OCI-M1 (cell line): ENCODE measurements at places on chromosomes 1 and 21.
A peak's percentile ranks its signal among the peaks of the same experiment; 100 is the strongest.

DNA sequence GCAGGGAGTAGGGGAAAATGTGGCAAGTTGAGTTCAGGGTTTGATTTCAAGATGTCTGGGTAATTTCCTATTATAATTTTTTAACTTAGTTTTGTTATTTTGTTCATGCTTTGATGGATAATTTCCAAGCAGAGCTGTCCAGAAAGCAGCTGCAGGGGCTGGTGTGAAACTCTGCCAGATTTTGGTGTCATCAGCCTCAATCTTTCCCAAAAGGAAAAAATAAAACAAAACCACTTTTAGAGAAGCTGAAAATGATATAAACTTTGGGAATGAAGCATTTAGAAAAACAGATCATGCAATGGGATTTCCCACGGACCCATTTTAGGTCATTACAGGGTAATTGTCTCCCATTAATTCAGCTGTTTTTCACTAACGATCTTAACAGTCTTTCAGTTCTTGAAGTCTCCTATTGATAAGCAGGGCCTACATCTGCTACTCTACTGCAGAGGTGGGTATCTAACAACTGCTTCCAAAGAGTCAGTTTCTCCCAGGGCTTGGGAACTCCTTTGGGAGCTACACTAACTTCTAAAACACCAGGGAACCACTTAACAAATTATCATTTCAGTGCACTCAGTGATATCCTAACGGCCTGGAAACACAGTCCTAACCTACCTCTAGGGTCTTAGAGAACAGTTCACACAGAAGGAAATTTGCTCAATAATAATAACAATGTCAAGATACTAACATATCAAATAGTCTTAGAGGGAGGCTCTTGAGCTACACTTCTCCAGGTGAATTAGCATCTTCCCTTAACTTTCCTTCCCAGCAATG is 12.3 kb downstream of the ZNF436 start:
- no peak for DNase-seq

GRCh38 chr1:95778217-95778616 is 544.2 kb downstream of the RWDD3 start:
- no peak for DNase-seq

DNA sequence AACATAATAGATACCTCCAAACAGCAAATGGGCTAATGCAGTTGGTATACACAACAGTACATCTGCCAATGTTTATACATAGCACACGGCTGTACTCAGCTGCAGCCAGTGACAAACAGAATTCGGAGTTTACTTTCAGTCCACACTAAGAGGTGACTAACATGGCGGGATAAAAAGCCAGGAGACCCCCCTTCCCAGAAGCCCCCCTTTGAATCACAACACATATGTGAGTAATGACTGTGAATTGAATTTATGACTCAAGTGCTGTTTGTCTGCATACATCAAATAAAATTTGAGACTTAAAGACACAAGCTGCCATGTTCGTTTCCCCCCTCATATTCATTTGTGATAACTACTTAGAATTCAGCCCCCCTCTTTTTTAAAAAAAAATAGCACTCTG is 113.2 kb downstream of the RUNX1 start:
- no peak for DNase-seq

- DNase-seq = no peak
These were observed 52.6 kb upstream of the TRAPPC10 start for GRCh38 chr21:43959231-43960116.

- DNase-seq = no peak
These were observed 57.8 kb upstream of the ERRFI1 start for GRCh38 chr1:8083739-8084484.

DNA sequence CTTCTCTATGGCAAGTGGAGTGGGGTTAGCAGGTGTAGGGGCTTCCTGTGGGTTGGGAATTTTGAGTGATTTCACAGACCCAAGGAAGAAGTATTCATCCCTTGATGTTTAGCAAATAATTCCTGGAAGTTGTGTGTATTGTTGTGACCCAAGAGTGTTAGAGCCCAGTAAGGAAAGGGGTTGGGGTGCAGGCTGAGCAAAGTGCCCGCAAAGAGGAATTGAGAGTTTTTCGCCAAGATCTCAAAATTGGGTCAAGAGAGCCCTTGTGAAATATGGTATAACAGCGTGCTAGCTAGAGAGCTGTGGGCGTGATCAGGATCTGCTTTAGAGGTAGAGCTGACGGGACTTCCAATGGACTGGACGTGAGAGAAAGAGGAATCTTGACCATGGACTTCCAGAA is 73.0 kb upstream of the LAPTM5 start:
- no peak for DNase-seq

DNA sequence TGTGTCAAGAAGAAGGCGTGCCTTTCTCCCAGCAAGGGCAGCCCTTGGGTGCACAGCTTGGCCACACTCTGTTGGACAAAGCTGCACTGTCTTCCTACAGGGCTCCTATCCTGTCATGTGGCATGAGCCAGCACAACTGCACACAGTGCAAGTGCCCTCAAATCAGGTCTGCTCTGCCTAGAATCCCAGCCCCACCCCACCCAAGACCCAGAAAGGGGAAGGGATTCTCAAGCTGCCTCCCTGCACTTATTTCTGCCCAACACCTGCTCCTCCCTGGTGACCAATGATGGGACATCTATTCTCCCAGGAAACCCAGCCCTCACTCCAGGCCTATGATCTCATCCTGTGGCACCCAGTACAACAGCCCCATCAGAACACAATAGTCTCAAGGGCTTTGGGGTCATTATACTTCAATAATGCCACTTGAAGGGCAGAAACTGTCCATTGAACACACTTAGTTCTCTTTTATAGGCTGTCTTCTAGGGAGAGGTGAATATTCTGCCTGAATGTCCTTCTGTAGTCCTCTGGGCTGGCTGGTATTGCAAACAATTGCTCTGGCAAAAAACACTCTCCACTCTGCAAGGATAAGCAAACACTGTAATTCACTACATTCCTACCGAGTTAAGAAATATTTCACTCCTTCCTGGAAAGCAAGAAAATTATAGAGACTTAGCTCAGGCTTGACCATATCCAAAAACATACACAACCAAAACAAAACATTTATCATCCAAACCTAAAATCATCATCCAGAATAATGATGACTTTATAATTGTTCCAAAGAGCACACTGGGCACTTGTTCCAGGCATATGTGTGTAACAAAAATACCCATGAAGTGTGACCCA is 43.1 kb upstream of the IGSF3 start:
- peak; percentile 24 for DNase-seq
